Esophagus squamous epithelium (tissue), 5 donors: ENCODE measurements at places on chromosomes 11 and 22. TPM values are rescaled to one million over a fixed set of nuclear protein-coding genes. Genes with fewer than 3 reads are reported as not detected.

GRCh38 chr11:119472186-119472855 lies 49.3 kb upstream of the THY1 start:
- no peak for DNase-seq

- DNase-seq, result no peak
Measured at GRCh38 chr11:88515002-88515401, 177.5 kb upstream of the CTSC start.

DNA sequence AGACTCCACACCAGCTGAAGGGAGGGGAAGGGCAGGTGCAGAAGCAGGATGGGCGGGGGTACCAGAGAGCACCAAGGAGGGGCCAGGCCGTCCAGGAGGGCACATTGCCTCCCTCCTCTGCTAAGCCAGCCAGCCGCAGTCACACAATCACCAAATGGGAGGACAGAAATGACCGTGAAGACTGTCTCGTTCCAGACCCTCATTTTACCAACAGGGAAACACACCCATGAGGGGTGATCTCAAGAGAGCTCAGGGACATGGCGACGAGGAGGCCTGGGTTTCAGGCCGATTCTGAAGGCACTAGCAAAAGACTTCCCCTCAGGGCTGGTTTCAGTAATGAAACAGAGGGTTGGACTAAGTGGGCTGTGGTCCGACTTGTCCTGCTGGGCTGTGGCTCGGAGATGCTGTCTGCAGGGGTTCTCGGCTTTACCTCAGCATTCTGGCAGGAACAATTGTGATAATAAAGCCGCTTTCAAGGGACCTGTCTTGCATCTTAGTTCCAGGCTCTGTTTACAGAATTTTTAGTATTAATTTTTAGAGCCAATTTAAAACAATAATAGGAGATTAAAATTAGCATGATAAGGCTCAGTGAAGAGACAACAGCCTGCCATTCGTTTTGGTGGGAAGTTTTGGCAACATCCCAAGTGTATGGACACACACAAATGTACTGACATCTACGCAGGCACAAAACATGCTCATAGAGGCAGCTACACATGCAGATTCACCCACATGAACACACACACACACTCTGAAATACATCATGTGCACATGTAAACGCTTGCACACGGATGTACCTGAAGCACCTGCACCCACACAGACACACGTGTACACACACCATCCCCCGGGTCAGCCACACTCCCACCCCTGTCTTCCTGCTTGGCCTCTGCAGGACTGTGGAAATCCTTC lies 2.0 kb upstream of the B3GAT1 start:
- no peak for DNase-seq

DNA sequence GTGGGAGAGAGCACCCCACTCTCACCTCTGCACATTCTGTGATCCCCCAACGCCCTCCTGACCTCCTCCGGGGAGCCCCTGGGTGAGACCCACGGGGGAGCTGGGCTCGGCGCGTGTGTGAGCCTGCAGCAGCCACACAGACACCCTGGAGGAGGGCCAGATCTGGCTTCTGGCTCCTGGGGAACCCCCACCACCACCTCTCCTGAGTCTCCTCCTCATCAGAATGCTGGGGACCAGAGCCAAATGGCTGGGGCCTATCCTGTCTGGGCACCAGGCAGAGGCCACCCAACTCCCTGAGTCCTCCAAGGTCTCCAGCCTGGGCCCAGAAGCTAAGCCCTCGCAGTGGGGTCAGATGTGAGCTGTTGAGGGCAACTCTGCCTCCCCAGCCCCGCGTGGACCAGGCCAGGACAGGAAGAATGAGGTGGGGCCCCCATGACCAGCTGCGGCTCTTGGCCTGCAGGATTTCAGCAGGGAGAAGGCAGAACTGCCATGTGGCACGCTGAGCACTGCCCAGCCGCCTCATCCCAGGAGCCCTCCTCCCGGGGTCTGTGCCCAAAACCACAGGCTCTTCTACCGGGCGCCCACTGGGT lies 5.5 kb upstream of the PIM3 start:
- DNase-seq, result no peak

GRCh38 chr11:93199616-93200015 lies 1.8 kb upstream of the SLC36A4 start:
- no peak for DNase-seq

- DNase-seq, result peak; percentile 11
Measured at GRCh38 chr22:36156515-36157419, 3.8 kb downstream of the APOL3 start.

GRCh38 chr22:26447584-26448329 lies 18.7 kb downstream of the ASPHD2 start:
- DNase-seq, result no peak

GRCh38 chr22:21022955-21023614 lies 8.1 kb downstream of the P2RX6 start:
- DNase-seq, result no peak

GRCh38 chr22:37519268-37520195 lies at the start of gene CARD10:
Gene CARD10 (minus strand): TSS chr22:37519415. CDS start chr22:37519200, 215 bp downstream.
- no peak for DNase-seq

DNA sequence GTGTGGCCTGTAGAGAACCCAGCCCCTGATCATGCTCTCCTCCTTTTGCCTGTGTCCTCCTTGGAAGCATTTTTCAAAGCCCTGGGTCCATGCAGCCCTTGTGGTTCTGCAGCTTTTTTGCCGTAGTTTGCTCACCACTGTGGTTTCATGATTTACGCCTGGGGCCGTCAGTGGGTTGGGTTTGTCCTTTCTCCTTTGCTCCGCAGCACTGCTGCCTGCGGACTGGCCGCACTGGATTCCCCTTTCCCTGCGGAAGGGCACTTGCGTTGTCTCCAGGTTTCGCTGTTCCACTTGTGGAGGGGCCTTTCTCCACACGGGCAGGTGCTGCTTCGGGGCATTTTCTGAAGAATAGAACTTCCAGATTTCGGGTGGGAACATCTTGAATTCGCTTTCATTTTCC lies 1260.9 kb downstream of the BRD1 start:
- DNase-seq, result no peak

- DNase-seq, result no peak
Measured at GRCh38 chr11:129719037-129719436, 96.6 kb upstream of the TMEM45B start.

- no peak for DNase-seq
Measured at GRCh38 chr11:19187833-19188258, 13.9 kb downstream of the CSRP3 start.

- no peak for DNase-seq
Measured at GRCh38 chr22:48153726-48154125, 1391.3 kb downstream of the TBC1D22A start.

DNA sequence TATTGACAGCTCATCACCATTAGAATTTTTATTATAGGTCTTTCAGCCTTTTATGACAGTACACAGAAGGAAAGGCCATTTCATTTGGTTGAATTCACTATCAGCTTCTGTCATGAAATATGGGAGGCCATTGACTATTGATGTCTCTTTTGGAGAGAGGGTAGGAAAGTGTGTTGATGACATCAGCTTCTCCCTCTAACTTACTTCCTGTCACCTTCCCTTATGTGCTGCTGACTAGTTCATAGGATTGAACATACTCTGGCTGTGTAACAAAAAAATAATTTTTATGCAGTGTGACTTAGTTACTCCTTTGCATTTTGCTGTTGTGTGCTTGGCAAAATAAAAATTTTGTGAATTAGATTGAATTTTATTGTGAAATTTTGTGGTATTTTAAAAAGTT lies 769.2 kb downstream of the METTL15 start:
- no peak for DNase-seq

DNA sequence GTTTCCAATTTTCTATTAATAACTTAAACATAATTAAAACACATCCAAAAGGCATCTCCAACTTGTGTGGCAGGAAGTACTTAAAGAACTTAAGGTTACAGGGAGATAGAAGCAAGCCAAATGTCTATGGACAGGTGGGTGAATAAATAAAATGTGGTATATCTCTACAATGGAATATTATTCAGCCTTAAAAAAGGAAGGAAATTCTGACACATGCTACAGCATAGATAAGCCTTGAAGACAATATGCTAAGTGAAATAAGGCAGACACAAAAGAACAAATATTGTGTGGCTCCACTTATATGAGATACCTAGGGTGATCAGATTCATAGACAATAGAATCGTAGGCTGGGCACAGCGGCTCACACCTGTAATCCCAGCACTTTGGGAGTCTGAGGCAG lies 109.6 kb downstream of the WT1 start:
- no peak for DNase-seq

GRCh38 chr22:23383491-23384361 lies 196.4 kb downstream of the IGLL1 start:
- DNase-seq, result no peak

DNA sequence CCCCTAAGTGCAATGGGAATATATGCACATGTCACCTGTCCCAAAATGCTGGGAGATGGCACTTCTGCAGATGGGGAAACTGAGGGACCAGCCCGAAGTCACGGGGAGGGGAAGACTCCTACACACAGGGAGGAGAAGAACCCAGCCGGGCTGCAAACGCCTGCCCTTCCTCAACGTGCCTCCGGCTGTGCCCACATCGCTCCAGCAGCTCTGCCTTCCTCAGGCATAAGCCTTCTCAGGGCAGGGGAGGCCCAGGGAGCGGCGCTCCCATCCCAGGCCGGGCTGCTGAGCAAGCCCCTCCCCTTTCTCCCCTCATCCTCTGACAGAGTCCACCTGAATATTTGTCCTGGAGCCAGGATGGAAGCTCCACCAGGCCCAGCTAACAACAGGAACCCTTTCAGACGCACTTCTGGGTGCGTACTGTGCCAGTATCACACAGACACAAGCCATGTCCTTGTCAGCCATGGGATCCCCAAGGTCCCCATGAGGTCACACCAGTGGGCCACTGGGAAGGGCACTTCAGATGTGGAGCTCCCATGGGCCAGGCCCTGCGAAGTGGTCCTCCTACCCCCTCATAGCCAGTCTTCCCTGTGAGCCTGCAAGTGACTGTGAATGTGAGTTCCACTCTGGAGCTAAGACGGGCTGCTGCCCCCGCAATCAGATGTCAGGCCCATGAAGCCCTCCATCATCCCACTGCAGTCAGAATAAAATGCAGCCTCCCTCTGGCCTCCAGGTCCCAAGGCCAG lies 2.5 kb upstream of the CD81 start:
- no peak for DNase-seq

- DNase-seq, result no peak
Measured at GRCh38 chr11:11207428-11207827, 145.6 kb downstream of the CSNK2A3 start.

- DNase-seq, result no peak
Measured at GRCh38 chr11:105111145-105111944, 28.2 kb downstream of the CARD18 start.

DNA sequence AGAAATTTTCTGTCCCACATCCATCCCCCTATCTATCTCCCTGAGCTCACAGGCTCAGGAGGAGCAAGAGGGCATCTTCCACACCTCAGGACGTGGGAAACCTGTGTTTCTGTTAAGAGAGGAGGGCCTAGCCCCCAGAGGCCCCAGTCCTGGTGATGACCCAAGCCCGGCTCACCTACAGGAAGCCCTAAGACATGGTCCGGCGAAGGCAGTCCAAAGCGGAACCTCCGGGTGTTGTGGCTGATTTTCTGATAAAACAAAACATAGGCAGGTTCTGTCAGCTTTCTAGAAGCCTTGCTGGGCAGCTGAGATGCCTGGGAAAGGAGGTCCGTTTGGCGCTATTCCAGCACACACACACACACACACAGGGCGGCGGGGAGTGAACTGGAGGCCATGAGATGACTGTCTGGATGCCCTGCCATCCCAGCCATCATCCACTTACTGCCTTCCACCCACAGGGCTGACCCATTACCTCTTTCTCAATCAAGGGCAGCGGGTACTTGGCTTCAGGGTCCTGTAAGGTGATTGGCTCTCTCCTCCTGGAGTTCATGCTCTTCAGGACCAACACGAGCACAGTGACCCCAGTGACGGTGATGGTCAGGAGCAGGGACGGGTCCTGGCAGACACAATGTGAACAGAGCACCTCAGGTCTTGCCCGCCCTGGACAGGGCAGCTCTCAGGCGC lies 882 bp downstream of the CYB5R2 start:
- no peak for DNase-seq

DNA sequence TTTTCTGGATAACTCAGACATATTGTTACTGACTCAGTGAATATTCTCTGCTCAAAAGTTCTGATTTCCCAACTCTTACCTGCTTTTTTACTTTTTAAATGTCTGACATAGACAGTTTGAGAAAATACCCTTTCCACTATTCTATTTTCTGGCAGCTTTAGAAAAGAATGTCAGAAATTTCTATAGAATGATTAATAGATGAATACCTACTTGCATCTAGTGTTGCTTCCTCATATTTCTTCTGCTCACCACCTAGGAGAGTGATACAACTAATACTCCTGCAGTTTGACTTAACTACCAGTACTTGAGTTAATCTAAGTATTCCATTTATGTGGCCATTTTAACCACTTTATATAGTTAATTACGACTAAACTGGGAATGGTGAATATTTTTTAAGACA lies 55.2 kb downstream of the KDM2A start:
- DNase-seq, result no peak

GRCh38 chr22:45878901-45879551 lies 97.9 kb downstream of the WNT7B start:
- DNase-seq, result no peak

DNA sequence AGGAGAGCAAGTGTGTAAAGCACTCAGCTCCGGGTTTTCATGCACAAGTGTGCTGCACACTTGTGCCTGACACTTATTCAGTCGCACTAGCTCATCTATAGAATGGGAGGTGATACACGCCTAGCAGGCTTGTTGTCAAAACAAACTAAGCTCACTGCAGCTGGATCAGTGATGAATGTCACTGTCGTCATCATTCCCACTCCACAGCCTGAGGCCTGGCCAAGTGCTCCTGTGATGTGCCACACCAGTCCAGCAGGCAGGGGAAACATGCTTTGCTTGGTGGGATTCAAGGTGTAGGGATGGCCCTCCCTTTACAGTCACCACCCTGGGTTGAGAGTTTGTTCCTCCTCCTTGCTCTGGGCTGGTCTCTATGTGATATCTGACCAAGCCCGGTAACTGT lies 6.8 kb downstream of the MPST start:
- DNase-seq, result no peak

GRCh38 chr11:23201936-23202522 lies 341.8 kb upstream of the CCDC179 start:
- no peak for DNase-seq

Gene PDGFB
- total RNA-seq, result 1.2 TPM

Gene PLXNB2
- total RNA-seq, result 143 TPM

Gene SGSM1
- total RNA-seq, result 0.21 TPM

Gene SEC14L2
- 45.4 TPM for total RNA-seq

Gene HBD
- not detected for total RNA-seq

Gene RAG1
- total RNA-seq, result 0.04 TPM

Gene RASL10A
- total RNA-seq, result not detected

Gene KRTAP5-9
- total RNA-seq, result not detected
